ENCODE measurements at places on chromosomes 4 and X.

- no peak for DNase-seq
These were observed 87.7 kb downstream of the FBXW7 start for GRCh38 chr4:152448038-152448707.

DNA sequence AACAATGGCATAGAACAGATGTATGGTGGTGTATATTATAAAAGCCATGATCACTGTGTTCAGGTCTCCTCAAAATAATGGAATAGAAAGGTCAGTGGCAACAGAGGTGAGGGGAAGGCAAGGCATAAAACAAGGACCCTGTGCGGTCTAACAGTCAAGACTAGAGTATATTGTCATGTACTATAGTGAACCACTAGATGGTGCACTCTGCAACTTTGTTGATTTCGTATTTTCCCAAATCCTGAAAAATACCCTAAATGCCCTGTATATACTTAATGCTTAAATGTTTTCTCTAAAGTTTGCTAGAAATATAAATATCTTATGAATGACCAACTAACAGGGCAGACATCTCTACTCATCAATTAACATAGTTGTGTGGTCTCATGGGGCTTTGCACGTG lies 453.0 kb downstream of the PCDH11X start:
- DNase-seq = no peak

DNA sequence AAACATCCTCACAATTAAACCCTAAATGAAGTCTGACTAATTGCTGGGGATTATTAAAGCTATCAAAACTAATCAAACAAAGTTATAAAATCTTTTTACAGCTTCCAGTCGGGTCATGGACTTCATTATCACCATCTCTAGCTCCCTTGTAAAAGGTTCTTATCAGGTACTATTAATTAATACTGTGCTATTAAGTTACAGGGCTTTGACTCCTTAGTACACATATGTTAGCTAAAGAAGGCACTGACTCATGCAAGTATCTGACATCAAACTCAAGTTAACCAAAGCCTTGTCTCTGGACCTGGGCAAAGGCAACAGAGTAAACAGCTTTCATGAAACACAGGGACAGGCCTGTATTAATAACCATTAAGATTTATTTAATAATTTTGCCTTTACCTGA lies 7.9 kb upstream of the ADH4 start:
- no peak for DNase-seq

DNA sequence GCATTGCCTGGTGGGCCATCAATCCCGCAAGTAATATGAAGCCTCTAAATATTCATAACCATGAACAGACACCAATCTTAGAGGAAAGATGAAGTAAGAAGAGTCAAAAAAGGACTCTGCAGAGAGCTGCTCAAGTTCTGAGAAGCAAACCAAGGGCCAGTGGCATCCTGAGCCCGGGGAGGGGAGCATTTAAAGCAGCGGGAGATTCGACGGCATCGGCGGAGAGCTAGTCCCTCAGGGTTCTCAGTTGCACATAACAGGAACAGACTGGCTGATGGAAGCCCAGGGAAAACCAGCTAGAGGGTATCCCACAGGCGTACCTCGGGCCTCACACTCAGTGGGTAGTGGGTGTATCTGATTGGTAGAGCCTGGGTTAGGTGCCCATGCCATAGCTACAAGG lies 4.9 kb upstream of the PNMA6E start:
- no peak for DNase-seq

DNA sequence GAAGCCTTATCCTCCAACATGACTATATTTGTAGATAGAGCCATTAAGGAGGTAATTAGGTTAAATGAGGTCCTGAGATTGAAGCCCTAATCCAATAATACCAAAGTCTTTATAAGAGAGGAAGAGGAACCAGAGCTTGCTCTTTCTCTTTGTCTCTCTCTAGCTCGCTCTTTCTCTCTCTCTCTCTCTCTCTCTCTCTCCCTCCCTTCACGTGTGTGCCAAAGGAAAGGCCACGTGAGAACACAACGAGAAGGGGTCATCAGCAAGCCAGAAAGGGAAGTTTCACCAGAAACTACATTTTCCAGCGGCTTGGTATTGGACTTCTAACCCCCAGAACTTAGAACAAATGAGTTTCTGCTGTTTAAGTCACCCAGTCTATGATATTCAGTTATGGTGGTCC lies 1540.5 kb downstream of the C4orf33 start:
- no peak for DNase-seq

DNA sequence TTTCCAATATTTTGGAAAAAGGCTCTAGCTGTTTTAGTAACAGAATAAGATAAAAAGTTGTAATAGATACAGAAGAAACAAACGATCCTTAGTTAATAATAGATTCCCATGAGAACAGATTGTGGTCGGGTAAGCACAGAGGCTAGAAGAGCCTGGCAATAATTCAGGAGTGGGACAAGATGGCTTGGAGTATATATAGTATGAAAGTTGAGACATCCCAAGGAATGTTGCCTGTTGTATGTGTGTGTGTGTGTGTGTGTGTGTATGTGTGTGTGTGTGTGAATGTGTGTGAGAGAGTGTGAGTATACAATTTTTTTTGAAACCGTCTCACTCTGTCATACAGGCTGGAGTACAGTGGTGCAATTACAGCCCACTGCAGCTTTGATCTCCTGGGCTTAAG lies 150.7 kb downstream of the PDGFC start:
- no peak for DNase-seq

- no peak for DNase-seq
These were observed 836.5 kb upstream of the HTR2C start for GRCh38 chrX:113747274-113747973.

DNA sequence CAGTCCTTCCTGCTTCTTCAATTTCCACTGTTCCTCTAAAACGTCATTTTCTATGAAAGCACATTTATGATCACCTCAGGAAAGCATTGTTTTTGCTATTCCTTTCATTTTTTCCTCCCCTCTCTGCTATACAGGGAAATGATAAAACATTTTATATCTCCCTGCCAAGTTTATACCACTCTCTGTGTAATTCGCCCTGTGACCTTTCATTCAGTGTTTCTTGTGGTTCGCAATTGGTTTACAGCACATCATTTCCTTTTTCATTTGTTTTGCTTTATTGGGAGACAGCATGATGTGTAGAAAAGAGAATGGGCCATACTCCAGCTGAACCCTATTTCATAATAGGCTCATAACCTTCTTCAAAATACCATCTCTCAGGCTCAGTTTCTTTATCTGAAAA lies 99.9 kb upstream of the RAPGEF2 start:
- no peak for DNase-seq

DNA sequence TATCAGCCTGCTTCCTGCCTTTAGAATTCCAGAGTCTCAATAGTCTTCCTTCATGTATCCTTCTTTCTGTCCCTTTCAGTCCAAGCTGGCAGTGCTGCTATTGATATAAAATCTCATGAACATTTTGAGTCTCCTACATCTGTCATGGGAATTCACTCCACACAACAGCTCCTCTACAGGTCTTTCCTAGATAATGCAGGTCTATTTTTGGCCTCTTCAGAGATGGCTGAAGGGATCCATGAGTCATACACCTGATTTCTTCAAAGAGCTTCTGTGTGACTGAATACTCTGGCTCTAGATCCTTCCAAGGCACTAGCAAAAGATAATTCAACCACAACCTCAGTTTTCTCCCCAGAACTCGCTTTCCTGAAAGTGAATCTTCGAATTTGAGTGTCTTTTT lies 115.4 kb downstream of the STPG2 start:
- no peak for DNase-seq

GRCh38 chr4:156734965-156735895 lies 236.4 kb downstream of the PDGFC start:
- no peak for DNase-seq

DNA sequence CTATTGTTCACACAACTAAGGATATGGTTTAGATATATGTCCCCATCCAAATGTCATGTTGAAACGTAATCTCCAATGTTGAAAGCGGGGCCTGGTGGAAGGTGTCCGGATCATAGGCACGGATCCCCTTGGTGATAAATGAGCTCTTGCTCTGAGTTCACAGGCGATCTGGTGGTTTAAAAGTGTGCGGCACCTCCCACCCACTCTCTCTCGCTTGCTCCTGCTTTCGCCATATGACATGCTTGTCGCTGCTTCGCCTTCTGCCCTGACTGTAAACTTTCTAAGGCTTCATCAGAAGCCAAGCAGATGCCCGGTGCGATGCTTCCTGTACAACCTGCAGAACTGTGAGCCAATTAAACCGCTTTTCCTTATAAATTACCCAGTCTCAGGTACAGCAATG lies 128.5 kb downstream of the NFKB1 start:
- no peak for DNase-seq
